ENCODE measurements at places on chromosomes 5 and 9. TPM values are rescaled to one million over a fixed set of nuclear protein-coding genes. Genes with fewer than 3 reads are reported as not detected.

Gene TOMM5
- total RNA-seq: 101 TPM

Gene MAMDC2
- total RNA-seq: 19.2 TPM

Gene THOC3
- 32.6 TPM for total RNA-seq

Gene SCGB3A1
- total RNA-seq: not detected

All from Peyer's patch (tissue), 4 donors.